ENCODE measurements at places on chromosomes 5 and 9.

- DNase-seq: no peak
These were observed 271.0 kb upstream of the SLC30A5 start for GRCh38 chr5:68822796-68823195.

GRCh38 chr5:181181650-181182565 is 23.1 kb downstream of the TRIM7 start:
- DNase-seq: peak; percentile 57

DNA sequence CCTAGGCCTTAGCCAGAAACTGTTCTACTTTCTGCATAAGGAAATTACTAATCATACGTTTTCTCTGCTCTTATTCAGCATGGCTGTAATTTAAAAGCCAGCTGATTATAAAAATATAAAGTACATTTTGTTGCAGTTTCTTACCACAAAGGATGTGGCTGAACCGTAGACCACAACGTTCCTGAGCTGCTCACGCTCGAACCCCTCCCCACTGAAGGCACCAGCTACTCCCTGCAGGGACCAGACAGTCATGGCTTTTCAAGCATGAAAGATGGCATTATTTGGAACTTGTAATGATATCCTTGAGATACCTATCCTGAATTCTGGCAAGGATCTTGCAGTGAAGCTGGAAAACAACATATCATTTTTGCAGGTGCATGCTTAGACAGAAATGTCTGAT is 91.8 kb upstream of the DMRT1 start:
- peak; percentile 9 for DNase-seq

- no peak for DNase-seq
These were observed 1342.1 kb upstream of the C9orf72 start for GRCh38 chr9:28915202-28915930.

- no peak for DNase-seq
These were observed 126.0 kb downstream of the GABRB2 start for GRCh38 chr5:161420521-161420920.

DNA sequence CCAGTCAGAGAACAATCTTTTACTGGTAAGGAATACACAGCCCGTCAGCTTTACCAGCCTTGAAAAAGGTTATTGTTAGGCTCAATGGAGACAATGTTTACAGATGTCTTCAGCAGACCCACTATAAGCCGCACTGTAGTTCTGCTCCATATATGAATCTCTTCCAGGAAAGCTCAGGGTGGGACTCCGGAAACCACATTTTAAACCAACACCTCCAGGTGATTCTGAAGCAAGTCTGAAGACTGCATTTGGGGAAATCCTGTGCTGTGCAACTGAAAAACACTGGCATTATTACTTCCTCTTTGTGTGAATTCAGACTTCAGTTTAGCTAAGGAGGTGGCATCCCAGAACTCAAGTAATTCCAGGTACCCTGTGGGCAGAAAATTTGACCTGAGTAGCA is 3.5 kb downstream of the GZMK start:
- DNase-seq: no peak
